Pancreas (tissue), 10 donors: ENCODE measurements at places on chromosomes 5 and 9. TPM values are rescaled to one million over a fixed set of nuclear protein-coding genes. Genes with fewer than 3 reads are reported as not detected.

Gene OTP
- not detected for total RNA-seq

Gene GALT
- 20.7 TPM for total RNA-seq

Gene RETREG1
- total RNA-seq: 15.4 TPM

Gene ASB6
- 9.4 TPM for total RNA-seq
